ENCODE measurements at places on chromosomes 7 and 10.

DNA sequence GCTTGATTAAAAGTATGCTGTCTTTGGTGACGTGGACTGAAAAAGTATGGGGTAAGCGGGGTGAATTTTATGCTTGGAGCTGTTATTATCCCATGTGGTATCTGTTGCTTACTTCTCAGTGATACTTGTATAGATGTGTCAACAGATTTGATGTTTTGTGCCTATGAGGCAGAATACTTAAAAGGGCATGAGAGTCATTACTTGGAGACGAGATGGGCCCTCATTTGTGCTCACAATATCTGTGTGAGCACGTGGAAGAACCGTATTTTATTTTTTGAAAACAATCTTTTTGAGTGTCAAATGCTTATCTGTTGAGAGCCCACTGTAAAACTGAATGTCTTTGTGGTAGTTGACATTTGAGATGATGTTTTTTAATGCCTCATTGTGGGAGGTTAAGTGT is 281.9 kb downstream of the EXOC4 start:
- DNase-seq = no peak

- DNase-seq = no peak
Observed at GRCh38 chr10:15954188-15954587, 93.9 kb upstream of the MINDY3 start.

- no peak for DNase-seq
Observed at GRCh38 chr7:132045481-132045980, 489.1 kb upstream of the PODXL start.

DNA sequence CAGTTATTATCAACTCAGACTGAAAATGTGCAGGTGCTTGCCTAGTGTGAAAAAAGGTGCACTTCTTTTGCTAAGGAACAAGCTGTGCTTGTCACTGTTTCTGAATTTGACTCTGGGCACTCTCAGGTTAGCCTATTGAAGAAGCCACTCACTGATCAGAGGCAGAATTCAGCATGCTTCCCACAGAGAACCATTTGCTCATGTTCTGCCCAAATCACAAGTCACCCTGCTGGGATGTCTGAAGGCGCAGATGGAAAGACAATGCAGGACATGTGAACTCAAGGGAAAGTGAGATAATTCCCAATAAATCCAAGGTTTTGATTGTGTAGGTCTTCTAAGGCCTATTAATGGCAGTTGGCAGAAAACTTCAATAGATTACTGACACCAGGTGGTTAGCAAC is 47.8 kb upstream of the CSTF2T start:
- no peak for DNase-seq

GRCh38 chr7:45938626-45939302 is 17.7 kb upstream of the IGFBP3 start:
- no peak for DNase-seq

GRCh38 chr10:68211669-68212068 is 20.2 kb downstream of the ATOH7 start:
- DNase-seq = no peak

GRCh38 chr10:10831085-10831484 is 186.6 kb upstream of the CELF2 start:
- DNase-seq = no peak

DNA sequence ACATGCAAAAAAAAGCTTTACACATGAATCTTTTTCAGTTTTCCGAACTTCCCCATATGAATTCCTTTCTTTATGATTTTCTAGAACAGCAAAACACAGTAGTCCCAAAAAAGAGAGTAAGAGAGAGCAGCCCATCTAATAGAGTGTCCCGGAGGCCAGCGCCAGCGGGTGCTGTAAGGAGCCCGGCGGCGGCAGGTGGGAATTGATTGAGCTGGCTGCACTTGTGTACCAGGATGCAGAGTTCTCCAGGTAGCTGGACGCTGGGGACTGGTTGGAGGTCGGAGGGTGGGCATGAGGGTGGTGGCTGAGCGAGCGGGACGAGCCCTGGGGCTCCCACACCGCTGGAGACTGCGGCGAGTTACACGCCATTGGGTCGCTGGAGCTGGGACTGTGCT is 4.0 kb downstream of the DLX5 start:
- no peak for DNase-seq

GRCh38 chr7:127678337-127678736 is 26.3 kb downstream of the SND1 start:
- no peak for DNase-seq

- no peak for DNase-seq
Observed at GRCh38 chr7:94237417-94237816, 157.3 kb upstream of the COL1A2 start.

DNA sequence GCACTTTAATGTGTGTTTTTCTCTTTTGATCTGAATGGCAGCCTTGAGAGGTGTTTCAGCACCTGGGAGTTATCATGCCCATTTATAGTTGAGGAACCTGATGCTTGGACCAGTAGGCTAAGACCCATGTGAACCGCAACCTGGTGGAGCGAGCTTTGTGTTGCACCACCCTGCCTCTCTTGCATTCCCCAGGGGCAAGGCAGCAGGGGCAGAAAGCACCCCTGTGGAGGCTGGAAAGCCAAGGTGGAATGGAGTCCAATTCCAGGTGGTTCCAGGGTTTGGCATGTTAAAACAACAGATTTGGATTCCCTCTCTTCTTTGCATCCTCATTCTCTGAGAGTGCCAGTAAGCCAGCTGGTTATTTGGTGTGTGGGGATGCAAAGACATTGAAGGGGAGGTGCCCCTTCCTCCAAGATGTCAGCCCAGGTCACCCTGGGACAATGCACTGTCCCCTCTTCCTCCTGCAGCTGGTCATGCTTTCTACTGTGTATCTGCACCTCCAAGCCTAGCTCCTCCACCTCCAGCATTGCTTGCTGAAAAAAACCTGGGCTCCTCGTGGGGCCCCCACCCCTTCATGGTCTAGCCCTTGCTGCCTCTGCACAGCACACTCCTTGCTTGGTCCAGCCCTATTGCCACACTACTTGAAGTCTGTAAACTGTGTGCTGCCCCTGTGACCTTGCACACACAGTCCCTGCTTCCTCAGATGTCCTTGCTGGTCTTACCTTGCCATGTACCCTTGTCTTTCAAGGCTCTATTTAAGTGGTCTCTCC is 5.6 kb upstream of the CDH23 start:
- no peak for DNase-seq

Measured in stimulated activated effector memory CD8-positive, alpha-beta T cell treated with anti-CD3 and anti-CD28 coated beads, Interleukin-12 subunit alpha, Interleukin-12 subunit beta, amount 100 ng/mL, for 72 hours (primary cell).